ENCODE measurements at places on chromosomes 16 and 17. TPM values are rescaled to one million over a fixed set of nuclear protein-coding genes. Genes with fewer than 3 reads are reported as not detected.

GRCh38 chr16:15689290-15689689 lies 39.2 kb downstream of the NDE1 start:
- H3K27ac ChIP-seq, result no peak overlapping the region
- H3K4me1 ChIP-seq, result no peaks in the 10 kb centered on the region
- no peaks in the 10 kb centered on the region for H3K27me3 ChIP-seq
- no peak for DNase-seq
- no peaks in the 10 kb centered on the region for H3K36me3 ChIP-seq
- H3K4me3 ChIP-seq, result no peak overlapping the region

- no peak overlapping the region for H3K4me3 ChIP-seq
- no peaks in the 10 kb centered on the region for H3K27me3 ChIP-seq
- DNase-seq, result no peak
Observed at GRCh38 chr17:50170662-50171370, 5.0 kb downstream of the SGCA start.

DNA sequence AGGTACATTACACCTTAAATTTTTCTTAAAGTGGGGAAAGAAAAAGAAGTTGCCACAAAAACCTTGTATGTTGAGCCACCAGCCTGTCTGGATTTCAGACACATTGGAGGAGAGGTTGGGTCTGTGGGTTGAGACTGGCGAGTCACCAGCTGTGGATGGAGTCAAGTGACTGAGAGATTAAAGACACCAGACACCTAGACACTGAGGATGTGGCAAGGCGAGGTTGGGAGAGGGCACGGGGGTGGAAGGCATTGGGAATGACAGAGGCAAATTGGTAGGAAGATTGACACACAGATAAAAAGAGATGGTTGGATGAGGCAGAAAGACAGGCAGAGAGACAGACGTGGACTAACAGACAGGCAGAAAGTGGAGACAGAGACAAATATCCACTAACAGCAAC lies 49.6 kb downstream of the KCNJ12 start:
- H3K4me1 ChIP-seq, result no peaks in the 10 kb centered on the region
- H3K4me3 ChIP-seq, result no peak overlapping the region
- H3K36me3 ChIP-seq, result no peaks in the 10 kb centered on the region
- H3K27ac ChIP-seq, result no peak overlapping the region
- DNase-seq, result no peak

DNA sequence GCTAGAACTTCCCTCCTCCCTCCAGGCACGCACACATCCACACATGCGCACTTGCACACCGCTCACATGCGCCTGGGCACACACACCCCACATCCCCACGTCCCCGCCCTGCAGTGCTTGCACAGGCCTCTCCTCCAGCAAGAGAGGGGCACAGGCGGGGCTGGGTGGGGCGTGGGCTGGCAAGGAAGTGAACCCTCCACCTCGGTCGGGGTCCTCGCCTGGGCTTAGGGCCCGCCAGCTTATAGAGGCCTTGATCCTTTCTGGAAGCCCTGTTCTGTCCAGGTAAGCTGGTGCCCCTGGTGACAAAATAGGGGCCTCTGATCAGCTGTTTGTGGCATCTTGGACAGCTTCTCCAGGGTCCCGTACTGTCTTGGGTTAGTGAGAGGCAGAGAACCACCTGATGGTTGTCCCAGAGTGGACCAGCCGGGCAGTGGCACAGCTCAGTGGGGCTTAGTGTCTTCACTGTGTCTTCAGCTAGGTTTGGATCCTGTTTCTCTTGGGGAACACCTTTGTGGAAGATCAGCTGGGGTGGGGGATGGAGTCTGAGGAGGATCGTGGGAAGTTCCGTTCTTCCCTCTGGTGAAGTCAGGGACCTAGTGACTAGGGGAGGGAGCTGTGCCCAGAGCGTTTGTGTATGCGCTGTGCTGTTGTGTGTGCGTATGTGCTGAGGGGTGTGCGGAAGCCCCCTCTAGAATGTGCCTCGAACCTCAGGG lies 12.1 kb downstream of the TBX4 start:
- H3K27ac ChIP-seq, result no peak overlapping the region
- H3K4me3 ChIP-seq, result no peak overlapping the region
- H3K4me1 ChIP-seq, result peaks cover 20% of the 10 kb centered on the region
- DNase-seq, result no peak
- no peaks in the 10 kb centered on the region for H3K36me3 ChIP-seq
- H3K27me3 ChIP-seq, result peaks cover 79% of the 10 kb centered on the region

- no peaks in the 10 kb centered on the region for H3K36me3 ChIP-seq
- no peak overlapping the region for H3K27ac ChIP-seq
- H3K27me3 ChIP-seq, result no peaks in the 10 kb centered on the region
- peaks cover 3% of the 10 kb centered on the region for H3K4me1 ChIP-seq
- H3K4me3 ChIP-seq, result no peak overlapping the region
- DNase-seq, result no peak
Observed at GRCh38 chr17:43587647-43588046, 41.5 kb upstream of the ETV4 start.

DNA sequence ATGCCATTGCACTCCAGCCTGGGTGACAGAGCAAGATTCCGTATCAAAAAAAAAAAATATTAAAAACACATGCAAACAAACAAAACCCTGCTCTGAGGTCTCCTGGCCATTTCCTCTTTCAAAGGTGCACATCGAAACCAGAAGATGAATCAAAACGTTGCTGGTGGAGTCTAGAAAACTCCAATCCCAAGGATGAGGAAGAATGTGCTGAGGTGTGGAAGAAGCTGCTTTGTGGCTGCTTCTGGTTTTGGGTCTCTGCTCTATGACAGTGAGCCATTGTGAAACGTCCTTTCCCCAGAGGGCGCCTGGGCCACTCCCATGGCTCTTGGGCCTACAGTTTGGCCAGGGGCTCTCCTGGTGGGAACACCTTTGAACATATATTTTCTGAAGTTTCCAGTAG lies 112.6 kb downstream of the IRF8 start:
- H3K4me3 ChIP-seq, result no peak overlapping the region
- peaks cover 12% of the 10 kb centered on the region for H3K27me3 ChIP-seq
- H3K4me1 ChIP-seq, result no peaks in the 10 kb centered on the region
- DNase-seq, result no peak
- no peak overlapping the region for H3K27ac ChIP-seq
- no peaks in the 10 kb centered on the region for H3K36me3 ChIP-seq

GRCh38 chr17:1398028-1398427 lies 2.0 kb downstream of the YWHAE start:
- DNase-seq, result no peak
- peaks cover 28% of the 10 kb centered on the region for H3K4me1 ChIP-seq
- H3K27me3 ChIP-seq, result no peaks in the 10 kb centered on the region
- no peaks in the 10 kb centered on the region for H3K36me3 ChIP-seq
- H3K27ac ChIP-seq, result no peak overlapping the region

- H3K27ac ChIP-seq, result no peak overlapping the region
- H3K27me3 ChIP-seq, result no peaks in the 10 kb centered on the region
- no peak overlapping the region for H3K4me3 ChIP-seq
- no peak for DNase-seq
- no peaks in the 10 kb centered on the region for H3K36me3 ChIP-seq
Observed at GRCh38 chr16:14678748-14679497, 15.2 kb downstream of the PLA2G10 start.

DNA sequence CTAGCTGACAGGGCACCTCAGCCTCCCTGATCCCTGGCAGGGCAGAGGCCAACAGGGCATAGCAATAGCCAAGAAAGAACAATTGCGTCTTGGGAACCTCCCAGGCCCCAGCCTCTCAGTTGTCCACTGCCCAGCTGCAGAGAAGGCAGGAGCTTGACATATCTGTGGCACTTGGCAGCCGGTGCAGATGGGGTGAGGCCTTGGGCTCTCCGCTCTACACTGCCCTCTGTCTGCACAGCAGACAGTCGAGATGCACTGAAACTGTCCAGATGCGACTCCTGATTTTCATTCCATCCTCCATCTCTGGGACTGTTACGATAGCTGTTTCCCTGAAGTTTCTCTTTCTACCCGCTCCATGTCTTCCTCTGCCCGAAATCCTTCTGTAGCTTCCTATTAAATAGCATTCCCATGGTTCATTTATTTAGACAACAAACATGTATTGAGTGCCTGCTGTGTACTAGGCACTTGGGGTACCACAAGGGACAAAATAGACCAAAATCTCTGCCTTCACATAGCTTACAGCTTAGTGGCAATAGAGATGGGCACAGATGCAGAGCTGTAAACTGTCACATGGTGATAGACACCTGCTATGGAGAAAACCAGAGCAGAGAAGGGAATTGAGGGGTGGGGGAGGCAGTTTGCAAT lies 3.3 kb downstream of the POLR3E start:
- H3K27me3 ChIP-seq, result no peaks in the 10 kb centered on the region
- H3K27ac ChIP-seq, result no peak overlapping the region
- H3K4me3 ChIP-seq, result no peak overlapping the region

GRCh38 chr17:44547625-44548267 lies 9.5 kb upstream of the FZD2 start:
- peak overlapping the region; percentile 76 for H3K27ac ChIP-seq
- H3K36me3 ChIP-seq, result no peaks in the 10 kb centered on the region
- peak; percentile 72 for DNase-seq
- peaks cover 81% of the 10 kb centered on the region for H3K4me1 ChIP-seq

GRCh38 chr17:28078341-28079229 lies 36.1 kb downstream of the NLK start:
- H3K27ac ChIP-seq, result no peak overlapping the region
- H3K4me1 ChIP-seq, result peaks cover 7% of the 10 kb centered on the region
- no peak for DNase-seq
- H3K27me3 ChIP-seq, result no peaks in the 10 kb centered on the region
- no peaks in the 10 kb centered on the region for H3K36me3 ChIP-seq

GRCh38 chr16:85670840-85671239 lies 17.9 kb downstream of the GINS2 start:
- no peaks in the 10 kb centered on the region for H3K36me3 ChIP-seq
- no peak for DNase-seq
- H3K4me1 ChIP-seq, result no peaks in the 10 kb centered on the region
- peak overlapping the region; percentile 58 for H3K27ac ChIP-seq

DNA sequence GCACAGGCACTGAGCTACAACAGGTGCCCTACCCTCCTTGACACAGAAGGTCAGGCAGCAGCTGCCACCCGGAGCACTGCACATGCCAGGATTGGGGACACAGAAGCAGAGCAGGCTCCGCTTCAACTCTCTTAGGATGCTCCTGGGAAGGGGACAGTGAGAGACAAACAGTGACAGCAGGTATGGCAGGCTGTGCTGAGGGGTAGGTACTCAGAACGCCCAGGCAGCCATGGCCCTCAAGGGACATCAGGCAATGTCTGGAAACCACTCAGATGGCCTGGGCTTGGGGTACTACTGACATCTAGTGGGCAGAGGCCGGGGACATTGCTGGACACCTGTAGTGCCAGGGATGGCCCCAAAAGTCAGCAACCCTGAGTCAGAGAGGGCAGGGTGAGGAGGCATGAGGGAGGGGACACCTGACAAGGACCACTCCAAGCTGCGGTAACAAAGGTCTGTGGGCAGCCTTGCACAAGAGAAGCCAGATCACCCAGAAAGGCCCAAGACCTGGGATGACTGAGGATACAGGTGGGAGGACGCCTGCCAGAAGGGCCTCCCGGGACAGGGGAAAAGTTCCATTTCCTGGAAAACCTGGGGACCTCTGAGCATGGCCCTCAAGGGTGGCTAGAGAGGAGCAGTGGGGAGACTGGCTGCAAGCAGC lies 21.2 kb downstream of the PEMT start:
- no peaks in the 10 kb centered on the region for H3K27me3 ChIP-seq
- peak; percentile 72 for DNase-seq
- no peak overlapping the region for H3K4me3 ChIP-seq

- H3K4me3 ChIP-seq, result no peak overlapping the region
- H3K27me3 ChIP-seq, result no peaks in the 10 kb centered on the region
- H3K27ac ChIP-seq, result no peak overlapping the region
- H3K4me1 ChIP-seq, result peaks cover 19% of the 10 kb centered on the region
Observed at GRCh38 chr17:67449065-67449464, 72.0 kb downstream of the PITPNC1 start.

DNA sequence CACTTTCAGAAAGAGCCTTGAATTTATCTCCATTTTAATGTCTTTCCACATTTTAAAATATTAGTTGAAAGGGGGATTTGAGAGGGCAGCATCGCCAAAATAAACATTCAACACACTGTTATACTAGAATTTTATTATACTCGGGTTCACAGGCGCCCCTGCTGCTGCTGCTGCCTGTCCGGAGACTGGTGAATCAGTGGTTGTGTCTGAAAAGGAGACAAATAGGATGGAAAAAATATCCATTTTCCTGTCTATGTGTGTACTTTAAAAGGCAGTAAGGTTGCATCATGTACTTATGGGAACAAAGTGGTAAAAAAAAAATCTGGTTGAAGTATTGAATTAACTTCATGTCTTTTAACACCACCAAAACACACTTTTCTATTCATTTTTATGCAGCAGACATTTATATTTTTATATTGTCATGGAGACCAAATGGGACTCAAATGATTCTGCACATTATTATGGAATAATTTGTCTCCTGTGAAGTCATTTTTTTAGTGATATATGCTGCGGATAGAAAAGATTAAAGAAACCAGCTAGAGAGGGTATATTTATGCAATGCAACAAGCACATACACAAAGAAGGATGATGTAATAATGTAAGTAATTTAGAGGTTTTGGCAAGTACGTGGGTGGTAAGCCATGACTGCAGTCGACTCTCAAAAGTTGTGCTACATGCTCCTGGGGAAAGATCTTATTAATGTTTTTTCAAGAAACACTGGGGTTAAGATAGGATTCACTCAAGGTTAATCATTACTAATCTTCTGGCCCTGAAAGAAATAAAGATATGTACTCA lies 759.0 kb upstream of the SOX9 start:
- no peak overlapping the region for H3K27ac ChIP-seq
- DNase-seq, result no peak
- H3K4me3 ChIP-seq, result no peak overlapping the region
- H3K4me1 ChIP-seq, result no peaks in the 10 kb centered on the region
- H3K27me3 ChIP-seq, result no peaks in the 10 kb centered on the region

- H3K36me3 ChIP-seq, result no peaks in the 10 kb centered on the region
- peak; percentile 78 for DNase-seq
- no peaks in the 10 kb centered on the region for H3K27me3 ChIP-seq
- H3K4me1 ChIP-seq, result no peaks in the 10 kb centered on the region
- no peak overlapping the region for H3K4me3 ChIP-seq
Observed at GRCh38 chr17:64063766-64064224, 43.4 kb upstream of the ICAM2 start.

Gene CDH3
- 3.9 TPM for total RNA-seq

Gene HLF
- total RNA-seq, result 0.11 TPM

Gene ASGR1
- 3.1 TPM for total RNA-seq

Gene PLLP
- total RNA-seq, result 1.6 TPM

Gene ERCC4
- total RNA-seq, result 7.7 TPM

Gene C16orf89
- 0.37 TPM for total RNA-seq

Gene ALDH3A1
- total RNA-seq, result 1.4 TPM

Gene CACNG1
- total RNA-seq, result not detected

Gene CLDN7
- total RNA-seq, result 0.32 TPM

Gene COX10
- 18.0 TPM for total RNA-seq

Gene USP43
- total RNA-seq, result not detected

Gene PSME3IP1
- total RNA-seq, result 106 TPM

Gene KRTAP4-1
- not detected for total RNA-seq

Gene SBK1
- total RNA-seq, result 16.4 TPM

Gene TP53TG3E
- total RNA-seq, result not detected

Data from neural progenitor cell (in vitro differentiated cells).